Naive thymus-derived CD4-positive, alpha-beta T cell (primary cell): ENCODE measurements at places on chromosomes 2 and 18. TPM values are rescaled to one million over a fixed set of nuclear protein-coding genes. Genes with fewer than 3 reads are reported as not detected.

GRCh38 chr18:74937291-74937690 is 271.6 kb downstream of the PTGR3 start:
- DNase-seq, result no peak

DNA sequence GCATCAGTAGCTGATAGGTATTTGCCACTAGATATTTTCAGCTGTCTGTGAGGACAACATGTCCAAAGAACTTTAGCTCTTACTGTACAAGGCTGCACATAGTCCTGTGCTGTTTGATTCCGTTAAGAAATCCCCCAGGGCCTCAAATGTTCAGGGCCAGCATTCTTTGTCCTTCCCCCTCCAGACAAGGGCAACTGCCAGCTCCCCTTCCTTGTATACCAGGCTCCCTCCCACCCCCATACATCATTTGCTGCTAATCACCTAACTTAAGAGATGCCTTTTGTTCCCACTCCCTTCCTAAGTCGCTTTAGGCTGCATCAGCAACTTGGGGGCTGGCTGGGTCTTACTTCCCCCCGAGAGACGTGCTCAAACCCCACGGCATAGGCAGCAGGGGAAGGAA is 138.7 kb downstream of the CDH20 start:
- DNase-seq, result no peak

DNA sequence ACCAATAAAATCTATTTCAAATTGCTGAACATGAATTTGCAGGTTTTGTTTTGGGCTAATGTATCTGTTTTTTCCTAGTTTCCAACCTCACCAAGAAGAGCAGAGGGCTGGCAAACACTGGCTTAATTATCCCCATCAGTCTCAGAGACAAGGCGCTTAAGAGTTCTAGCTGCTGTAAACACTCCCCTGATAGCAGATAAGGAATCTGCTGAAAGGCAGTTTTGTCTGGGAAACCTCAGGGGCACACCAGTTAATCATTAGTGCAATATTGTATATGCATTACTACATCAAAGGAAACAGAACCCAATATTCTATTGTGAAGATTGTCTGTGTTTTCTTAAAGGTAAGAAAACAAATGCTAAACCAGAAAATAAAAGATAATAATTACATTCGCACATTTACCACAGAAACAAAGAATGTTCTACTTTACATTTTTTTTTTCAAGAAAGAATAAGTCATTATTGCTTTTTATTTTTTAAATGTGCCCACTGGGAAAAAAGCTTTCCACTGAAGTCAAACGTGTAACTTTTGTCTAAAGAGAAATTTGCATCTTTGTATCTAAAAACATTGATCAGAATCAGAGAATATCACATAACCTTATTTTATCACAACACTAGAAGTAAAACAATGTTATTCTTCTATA is 179.1 kb downstream of the ERBB4 start:
- no peak for DNase-seq

DNA sequence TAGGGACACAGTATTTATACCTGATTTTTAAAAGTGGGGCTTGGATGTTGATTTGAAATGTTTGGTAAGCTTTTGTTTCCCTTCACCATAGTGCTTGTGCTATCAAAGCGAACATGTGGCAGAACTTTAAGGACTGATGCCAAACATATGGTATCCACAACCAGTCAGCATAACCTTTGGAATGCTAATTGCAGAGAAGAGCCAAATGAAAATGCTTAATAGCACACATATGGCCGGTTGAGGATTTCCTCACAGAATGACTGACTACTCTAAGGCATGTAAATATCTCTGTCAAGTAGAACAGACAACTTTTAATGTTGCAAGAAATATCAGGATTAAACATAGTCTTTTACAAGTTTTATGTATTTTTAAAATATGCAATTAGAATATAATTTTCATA is 120.9 kb upstream of the COL3A1 start:
- no peak for DNase-seq

DNA sequence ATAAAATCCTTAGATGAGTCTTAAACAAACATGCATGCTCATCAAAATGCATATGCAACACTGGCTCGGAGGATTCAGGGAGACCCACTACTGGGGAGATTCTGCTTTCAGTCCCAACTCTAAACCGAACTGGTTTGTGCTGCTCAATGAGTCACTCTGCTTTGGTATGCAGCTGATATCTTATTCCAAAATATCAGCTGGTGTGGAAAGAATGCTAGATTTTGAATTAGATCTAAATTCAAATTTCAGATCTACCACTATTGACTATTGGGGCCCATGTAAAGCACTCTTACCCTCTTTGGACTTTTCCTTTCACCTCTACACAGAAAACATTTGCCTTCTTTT is 39.2 kb upstream of the TTN start:
- no peak for DNase-seq

DNA sequence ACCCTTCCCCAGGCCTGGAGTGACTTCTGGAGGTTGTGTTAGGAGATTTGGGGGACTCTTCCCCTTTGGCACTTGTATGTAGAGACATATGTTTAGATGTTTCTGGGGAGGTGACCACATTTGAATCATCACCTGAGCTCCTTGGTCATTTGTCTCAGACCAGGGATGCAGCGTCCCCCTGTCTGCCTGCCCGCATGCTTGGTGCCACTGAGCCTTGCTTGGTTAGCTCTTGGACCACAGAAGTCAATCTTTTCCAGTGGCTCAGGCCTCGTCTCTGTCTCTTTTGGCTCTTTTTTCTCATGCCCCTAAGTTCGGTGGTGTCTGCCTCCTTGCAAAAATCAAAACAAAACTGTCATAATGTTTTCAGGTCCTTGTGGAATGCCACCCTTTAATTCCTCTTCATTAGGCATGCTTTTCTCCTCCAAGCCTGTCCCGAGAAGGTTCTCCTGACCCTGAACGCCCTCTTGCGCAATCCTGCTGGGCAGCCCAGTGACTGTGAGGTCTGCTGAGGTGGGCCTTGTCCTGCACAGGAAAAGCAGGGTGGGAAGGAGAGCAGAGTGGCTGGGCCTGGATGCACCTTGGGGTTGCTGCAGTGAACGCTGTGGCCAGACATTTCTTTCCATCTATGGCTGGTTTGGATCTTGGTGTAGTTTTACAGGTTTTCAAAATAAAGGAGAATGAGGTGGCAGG is 24.9 kb downstream of the GLI2 start:
- DNase-seq, result no peak

DNA sequence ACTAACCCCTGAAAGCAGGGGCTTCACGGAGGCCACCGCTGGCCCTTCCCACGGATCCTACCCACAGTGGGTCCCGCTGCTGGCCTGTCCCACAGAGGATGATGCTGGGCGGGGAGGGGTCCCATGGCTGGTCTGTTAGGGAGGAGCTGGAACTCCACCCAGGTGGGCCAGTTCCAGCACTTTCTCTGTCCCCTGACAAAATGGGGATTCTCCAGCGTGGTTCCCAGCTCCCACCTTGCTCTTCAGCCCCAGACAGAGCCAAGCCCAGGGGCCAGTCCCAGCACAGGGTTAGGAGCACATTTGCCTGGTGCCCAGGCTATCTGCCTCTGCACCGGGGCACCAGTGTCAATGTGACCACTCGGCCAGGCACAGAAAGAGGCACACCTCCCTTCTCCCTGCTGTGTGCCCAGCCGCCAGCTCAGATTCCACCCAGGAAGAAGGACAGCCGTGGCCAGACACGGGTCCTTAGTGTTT is 50.0 kb downstream of the ANKMY1 start:
- no peak for DNase-seq

- DNase-seq, result no peak
Observed at GRCh38 chr2:172094294-172095145, 8.2 kb downstream of the DLX2 start.

- no peak for DNase-seq
Observed at GRCh38 chr2:187842315-187842714, 288.1 kb upstream of the TFPI start.

DNA sequence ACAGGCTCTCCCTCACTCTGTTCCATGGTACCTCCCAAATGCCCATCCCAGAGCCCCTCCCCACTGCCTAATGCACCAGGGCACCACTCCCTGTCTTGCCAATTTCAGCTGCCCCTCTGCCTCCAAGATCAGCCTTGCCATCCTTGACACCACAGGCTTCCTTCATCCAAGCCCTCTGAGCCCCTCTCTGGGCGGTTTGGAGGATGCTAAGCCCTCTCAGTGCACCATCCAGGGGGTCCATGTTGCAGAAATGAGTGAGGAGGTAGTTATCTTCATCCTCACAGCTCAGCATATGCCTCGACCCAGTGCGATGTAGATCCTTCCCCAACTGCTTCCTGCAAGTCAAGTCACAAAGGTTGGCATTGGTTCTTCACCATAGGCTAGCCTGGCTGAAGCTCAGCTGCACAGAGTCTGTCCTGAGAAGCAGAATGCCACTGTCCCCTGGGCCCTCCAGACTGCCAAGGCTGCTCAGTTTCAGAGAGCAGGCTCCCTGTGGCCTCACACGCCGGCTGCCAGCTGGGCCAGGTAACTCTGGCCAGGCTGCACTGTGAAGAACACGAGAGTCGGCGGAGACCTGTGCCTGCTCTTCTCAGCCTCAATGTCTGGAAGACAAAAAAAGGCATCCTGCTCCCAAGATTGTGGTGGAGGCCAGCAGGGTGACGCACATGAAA is 9.9 kb upstream of the MAP3K2 start:
- no peak for DNase-seq

GRCh38 chr2:189347540-189347939 is 93.7 kb upstream of the WDR75 start:
- no peak for DNase-seq

DNA sequence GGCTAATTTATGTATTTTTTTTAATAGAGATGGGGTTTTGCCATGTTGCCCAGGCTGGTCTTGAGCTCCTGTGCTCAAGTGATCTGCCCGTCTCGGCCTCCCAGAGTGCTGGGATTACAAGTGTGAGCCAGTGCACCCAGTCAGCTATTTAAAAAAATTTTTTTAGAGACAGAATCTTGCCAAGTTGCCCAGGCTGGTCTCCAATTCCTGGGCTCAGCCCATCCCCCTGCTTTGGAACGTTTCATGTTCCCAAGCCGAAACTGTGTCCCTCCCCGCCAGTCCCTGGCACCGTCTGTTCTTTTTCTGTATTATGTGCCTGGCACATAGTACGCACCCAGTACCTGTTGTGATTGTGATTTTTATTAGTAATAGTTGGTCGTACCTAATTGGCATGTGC is 63.1 kb upstream of the MGAT5 start:
- no peak for DNase-seq

GRCh38 chr2:149661844-149662243 is 74.3 kb upstream of the MMADHC start:
- DNase-seq, result no peak

- no peak for DNase-seq
Observed at GRCh38 chr2:109454765-109455394, 158.9 kb downstream of the SEPTIN10 start.

DNA sequence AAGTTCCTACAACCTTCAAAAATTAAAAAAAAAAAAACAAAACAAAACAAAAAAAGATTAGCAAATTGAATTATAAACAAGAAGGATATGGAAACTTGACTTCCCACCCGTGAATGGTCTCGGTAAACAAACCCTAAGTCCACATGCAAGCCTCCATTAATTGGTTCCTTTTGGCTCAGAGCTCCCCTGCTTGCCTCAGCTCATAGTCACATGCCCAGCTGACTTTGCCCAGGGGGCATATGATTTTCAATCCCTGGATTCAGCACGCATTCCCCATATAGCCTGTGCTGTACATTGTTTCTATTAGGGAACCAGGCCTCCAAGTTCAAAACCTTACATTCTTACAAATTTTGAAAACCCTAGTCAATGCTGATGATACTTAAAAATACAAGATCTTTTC is 95.0 kb downstream of the PID1 start:
- no peak for DNase-seq

DNA sequence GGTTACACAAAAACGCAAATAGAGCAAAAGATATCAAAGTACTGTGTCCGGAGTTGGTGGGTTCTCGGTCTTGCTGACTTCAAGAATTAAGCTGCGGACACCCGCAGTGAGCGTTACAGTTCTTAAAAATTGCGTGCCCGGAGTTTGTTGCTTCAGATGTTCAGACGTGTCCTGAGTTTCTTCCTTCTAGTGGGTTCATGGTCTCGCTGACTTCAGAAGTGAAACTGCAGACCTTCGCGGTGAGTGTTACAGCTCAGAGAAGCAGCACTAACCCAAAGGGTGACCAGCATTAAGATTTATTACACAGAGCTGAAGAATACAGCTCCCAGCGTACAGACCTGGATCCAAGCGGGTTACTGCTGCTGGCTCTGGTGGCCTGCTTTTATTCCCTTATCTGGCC is 125.7 kb upstream of the TWIST2 start:
- no peak for DNase-seq

- no peak for DNase-seq
Observed at GRCh38 chr18:8139127-8139527, 470.1 kb upstream of the RAB12 start.

- no peak for DNase-seq
Observed at GRCh38 chr18:7779211-7779610, 212.1 kb downstream of the PTPRM start.

GRCh38 chr2:240452462-240453256 is 17.2 kb downstream of the GPC1 start:
- no peak for DNase-seq

- no peak for DNase-seq
Observed at GRCh38 chr2:142188562-142188961, 57.7 kb upstream of the LRP1B start.

GRCh38 chr18:59575995-59576394 is 121.2 kb downstream of the CCBE1 start:
- DNase-seq, result no peak

DNA sequence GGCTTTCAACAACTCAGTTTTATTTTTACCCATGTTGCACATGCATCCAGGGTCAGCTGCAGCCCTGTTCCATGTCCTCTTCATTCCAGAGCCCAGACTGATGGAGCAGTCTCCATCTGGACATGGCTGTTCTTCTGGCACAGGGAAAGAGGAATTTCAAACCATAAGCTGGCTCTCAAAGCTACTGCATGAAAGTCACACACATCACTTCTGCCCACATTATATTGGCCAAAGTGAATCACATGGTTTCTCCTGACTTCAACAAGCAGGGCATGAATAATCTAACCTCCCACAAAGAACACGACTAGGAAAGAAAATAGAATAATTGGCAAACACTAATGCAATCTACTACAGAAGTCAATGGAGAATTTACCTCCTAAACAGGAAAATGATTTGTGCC is 94.2 kb downstream of the FTCDNL1 start:
- no peak for DNase-seq

DNA sequence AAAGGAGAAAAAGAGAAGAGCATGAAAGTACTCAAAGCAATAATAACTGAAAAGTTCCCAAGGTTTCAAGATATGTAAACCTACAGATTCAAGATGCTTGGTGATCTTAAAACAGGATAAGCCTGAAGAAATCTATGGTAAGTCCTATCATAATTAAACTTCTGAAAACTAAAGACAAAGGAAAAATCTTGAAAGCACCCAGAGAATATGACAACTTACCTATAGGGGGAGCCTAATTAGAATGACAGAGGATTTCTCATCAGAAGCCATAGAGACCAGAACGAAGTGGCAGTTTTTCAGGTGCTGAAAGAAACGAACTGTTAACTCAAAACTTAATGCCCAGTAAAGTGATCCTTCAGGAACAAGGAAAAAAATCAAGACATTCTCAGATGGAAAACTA is 59.7 kb downstream of the XDH start:
- no peak for DNase-seq

The IFT172 gene
- 11.0 and 12.3 TPM in 2 replicates for total RNA-seq

The C1QL2 gene
- not detected for total RNA-seq

The MTA3 gene
- 44.4 TPM for total RNA-seq

The ASAP2 gene
- total RNA-seq, result 0.45 TPM

The GAREM2 gene
- 4.5 and 6.0 TPM in 2 replicates for total RNA-seq

The TMEM169 gene
- 2.2 and 2.6 TPM in 2 replicates for total RNA-seq

The MAP3K20 gene
- total RNA-seq, result 17.0 and 17.8 TPM in 2 replicates

The REG3G gene
- not detected in 2 replicates for total RNA-seq

The BMP10 gene
- total RNA-seq, result not detected

The ANKRD62 gene
- total RNA-seq, result not detected

The DNAH7 gene
- 0.03 TPM in 1 of 2 replicates, not detected in the other for total RNA-seq

The ATOH8 gene
- total RNA-seq, result 0.42 TPM

The CROCC2 gene
- total RNA-seq, result not detected

The ANKRD53 gene
- total RNA-seq, result 0.62 TPM

The TYMS gene
- total RNA-seq, result not detected
